Fibroblast of skin of abdomen (primary cell): ENCODE measurements at places on chromosomes 13 and 19.

DNA sequence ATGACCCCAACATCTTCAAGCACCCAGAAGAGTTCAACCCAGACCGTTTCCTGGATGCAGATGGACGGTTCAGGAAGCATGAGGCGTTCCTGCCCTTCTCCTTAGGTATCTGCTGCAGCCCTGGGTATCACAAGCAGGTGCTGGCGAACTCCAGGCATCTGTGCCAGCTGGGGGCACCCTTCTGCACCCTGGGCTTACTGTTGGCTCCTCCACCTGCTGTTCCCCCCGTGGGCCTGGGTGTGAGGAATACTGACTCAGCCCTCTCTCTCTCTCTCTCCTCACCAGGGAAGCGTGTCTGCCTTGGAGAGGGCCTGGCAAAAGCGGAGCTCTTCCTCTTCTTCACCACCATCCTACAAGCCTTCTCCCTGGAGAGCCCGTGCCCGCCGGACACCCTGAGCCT, 13.0 kb downstream of the CYP2S1 start:
- DNase-seq, result no peak

DNA sequence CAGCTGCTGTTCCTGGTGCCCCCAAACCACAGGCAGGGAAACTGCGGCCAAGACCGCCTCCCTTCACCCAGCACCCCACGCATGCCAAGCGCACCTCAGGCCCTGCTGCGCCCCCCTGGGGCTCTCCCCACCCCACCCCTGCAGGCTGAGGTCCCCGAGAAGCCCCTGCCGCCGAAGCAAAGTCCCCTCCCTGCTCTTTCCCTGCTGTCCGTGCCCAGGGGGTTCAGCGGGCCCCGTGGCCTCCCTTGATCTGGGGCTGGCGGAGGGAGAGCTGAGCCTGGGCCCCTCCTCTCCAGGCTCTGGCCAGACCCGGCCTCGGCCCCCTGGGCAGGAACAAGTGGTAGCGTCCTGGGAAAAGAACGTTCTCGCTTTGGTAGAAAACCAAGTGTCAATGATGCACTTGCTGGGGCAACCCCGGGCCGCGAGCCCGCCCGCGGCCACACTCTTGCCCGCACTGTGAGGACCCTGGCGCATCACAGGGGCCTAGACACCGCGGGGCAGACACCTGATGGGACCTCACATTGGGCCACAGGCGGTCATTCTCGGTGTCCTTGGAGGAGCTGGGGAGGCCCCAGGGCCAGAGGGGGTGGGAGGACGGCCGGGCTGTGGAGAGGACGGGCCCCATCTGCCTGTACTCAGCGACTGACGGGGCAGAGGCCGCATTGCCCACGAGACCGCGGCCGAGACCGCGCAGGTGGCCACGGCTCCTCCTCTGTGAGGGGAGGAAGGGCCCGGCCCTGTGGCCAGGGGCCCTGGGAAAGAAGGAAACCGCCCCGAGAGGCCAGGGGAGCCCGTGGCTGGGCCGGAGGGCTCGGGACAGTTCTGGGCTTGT, 29.0 kb downstream of the GPX4 start:
- no peak for DNase-seq

- no peak for DNase-seq
Observed at GRCh38 chr19:35272122-35272719, 3.5 kb downstream of the USF2 start.

GRCh38 chr13:30138511-30138910, 168.8 kb downstream of the KATNAL1 start:
- no peak for DNase-seq

- DNase-seq, result no peak
Observed at GRCh38 chr19:34838753-34839431, 65.9 kb upstream of the ZNF599 start.

GRCh38 chr13:75418997-75419396, 63.0 kb downstream of the TBC1D4 start:
- no peak for DNase-seq

DNA sequence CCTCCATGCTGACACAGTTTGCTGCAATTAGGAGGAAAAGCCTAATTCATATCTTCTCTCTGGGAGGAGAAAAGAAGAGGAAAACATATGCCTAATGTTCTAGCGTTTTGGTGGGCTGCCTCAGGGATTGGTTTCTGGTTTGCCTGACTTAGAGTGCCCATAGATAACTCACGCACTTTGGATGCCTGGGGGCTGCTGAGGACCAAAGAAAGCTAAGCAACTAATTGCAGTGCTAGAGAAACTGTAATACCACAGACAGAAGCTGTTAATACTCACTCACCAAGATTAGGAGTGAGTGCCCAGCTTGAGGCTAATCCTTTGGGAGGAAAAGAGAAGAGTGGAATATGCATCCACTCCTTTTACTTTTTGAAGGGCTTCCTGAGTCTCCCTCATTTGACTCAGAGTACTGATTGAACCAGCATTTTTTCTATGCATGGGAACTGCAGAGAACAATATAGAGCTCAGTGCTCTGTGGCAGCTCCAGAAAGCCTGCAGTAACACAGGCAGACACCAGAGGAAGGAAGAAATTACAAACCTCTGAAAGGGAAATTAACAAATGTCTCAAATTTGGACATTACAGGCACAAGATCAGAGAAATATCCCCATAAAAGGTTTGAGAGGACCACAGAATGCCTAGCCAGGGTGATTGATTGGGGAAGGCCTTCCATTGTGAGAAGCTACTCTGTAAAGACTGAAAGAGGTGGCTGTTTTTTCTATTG, 666.4 kb downstream of the OLFM4 start:
- DNase-seq, result no peak

GRCh38 chr19:4902796-4903195, at the start of gene ARRDC5:
TSS of gene ARRDC5 (minus strand) at chr19:4902896. CDS start at chr19:4902825, 71 bp downstream.
- DNase-seq, result no peak

- DNase-seq, result no peak
Observed at GRCh38 chr19:27828829-27829228, 1384.1 kb downstream of the UQCRFS1 start.

DNA sequence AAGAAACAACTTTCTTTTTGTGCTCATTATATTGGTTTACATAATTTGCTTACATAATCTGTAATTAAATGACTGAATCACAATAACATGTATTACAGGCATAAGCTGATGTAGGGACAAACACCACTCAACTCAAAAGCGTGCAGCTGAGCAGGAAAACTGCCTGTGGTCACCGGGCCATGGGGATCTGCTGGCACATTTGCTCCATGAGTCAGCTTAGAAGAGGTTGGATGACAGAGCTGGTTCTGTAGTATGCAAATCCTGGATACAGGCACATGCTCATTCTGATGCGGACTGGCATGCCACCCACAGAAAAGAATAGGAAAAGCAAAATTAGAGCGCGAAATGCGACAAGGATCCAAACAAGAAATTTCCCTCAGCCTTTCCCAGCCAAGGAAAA, 128.6 kb downstream of the USP12 start:
- DNase-seq, result peak; percentile 95

DNA sequence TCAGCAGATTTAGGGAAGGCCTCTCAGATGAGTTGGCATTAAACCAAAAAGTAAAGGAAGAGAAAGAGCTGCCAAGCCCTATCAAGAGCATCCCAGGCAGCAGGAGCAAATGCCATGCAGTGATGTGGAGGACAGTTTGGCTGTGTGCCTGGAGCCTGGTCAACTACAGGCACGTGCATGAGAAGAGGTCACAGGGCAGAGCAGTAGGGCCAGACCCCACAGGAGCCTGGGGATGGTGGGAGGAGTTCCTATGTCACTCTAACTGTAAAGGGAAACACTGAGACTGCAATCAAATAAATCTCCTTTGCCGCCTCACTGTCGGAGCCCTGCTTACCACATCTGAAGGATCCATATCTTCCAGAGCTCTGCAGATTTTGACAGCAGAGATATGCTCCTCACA, 240.5 kb downstream of the ENOX1 start:
- no peak for DNase-seq
